ENCODE measurements at places on chromosomes 4 and X. TPM values are rescaled to one million over a fixed set of nuclear protein-coding genes. Genes with fewer than 3 reads are reported as not detected.

GRCh38 chrX:47231167-47231566 is 1.6 kb upstream of the USP11 start:
- no peak for DNase-seq

- peak; percentile 2 for DNase-seq
Observed at GRCh38 chrX:26918631-26919030, 544.5 kb downstream of the PPP4R3C start.

NDST4 gene
- not detected for total RNA-seq

GRCh38 chr4:93334003-93334402 is 494.6 kb upstream of the ATOH1 start:
- no peak for DNase-seq

GRCh38 chr4:144750348-144750747 is 104.4 kb downstream of the HHIP start:
- no peak for DNase-seq

IL13RA2 gene
- total RNA-seq = 1.5 TPM

DNA sequence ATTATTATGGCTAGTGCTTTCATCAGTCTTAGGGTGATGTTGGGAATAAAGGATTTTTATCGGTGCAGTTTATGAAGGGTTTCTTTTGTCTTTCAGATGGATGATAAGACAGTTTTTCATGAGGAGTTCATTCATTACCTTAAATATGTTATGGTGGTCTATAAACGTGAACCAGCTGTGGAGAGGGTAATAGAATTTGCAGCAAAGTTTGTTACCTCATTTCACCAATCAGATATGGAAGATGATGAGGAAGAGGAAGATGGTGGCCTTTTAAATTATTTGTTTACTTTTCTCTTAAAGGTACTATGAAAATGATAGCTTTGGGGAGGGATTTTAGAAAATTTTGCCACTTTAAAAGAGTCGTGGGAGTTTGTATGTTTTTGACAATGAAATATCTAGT is 1.3 kb downstream of the NCAPG start:
- DNase-seq = no peak

GRCh38 chr4:19187096-19187495 is 1064.6 kb upstream of the SLIT2 start:
- no peak for DNase-seq

DNA sequence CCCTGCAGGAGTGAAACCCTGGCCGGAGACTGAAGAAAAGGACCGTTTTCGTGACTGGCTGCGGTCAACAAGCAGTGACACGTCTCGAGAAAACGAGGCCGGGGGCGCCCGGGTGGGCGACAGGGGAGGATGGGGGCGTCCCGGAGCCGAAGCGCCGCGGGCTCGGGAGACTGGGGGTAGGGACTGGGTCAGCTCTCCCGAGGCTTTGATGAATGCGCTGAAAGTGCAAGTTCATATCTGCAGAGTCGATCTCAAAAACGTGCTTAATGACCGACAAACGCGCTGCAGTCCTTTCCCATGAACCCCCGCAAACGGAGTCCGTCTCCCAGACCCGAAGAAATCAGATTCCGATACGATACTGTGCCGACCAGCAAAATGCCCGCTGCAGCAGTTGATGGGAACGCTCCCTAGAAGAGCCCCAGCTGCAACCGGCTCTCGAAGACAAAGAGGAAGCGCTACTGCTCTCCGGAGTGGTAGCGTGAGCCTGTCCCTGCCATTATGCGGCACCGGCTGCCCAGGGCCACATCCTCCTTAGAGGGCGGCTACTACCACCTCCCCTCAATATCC is 806 bp upstream of the CD99L2 start:
- DNase-seq = peak; percentile 2

- no peak for DNase-seq
Observed at GRCh38 chr4:154741922-154742850, 1.6 kb upstream of the LRAT start.

PNMA6A gene
- total RNA-seq = 1.5 TPM

SPANXA1 gene
- not detected for total RNA-seq

DNA sequence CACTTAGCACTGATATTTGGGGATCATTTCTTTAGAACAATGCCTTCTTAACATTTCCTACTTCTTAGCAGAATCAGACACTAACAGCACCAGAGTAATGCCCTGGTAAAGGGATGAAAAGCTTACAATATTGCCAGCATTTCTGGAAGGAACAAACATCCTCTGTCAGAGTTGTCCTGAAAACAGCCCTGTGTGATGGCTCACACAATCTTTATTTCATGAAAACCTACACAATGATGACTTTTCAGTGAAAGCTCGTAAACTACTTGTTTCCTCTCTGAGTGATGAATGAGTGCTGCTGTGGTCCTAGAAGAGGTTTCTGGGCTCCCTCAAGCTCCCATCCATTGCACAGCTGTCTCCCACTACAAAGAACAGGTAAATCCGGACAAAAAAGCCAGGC is 52.8 kb downstream of the GPC4 start:
- DNase-seq = no peak

ADH1C gene
- total RNA-seq = not detected

- DNase-seq = no peak
Observed at GRCh38 chr4:75698963-75699228, 25.5 kb upstream of the USO1 start.

DNA sequence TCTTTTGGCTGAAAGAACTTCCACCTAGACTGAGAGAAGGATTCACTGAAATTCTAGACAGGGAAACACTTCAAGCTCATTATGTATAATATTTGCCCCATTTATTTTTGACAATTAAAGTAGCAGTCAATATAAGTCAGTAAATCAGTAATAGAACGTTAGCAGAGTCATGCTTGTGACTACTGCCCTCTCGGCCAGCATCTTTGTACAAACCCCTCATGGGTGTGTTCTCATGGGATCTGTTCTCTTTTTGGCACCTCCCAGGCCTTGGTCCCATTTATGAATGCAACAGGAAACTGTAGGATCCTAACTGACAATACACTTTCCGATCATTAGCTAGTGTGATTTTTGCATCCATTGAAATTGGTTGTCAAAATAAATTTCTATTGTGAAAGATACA is 2.9 kb downstream of the MSL3 start:
- DNase-seq = no peak

DNA sequence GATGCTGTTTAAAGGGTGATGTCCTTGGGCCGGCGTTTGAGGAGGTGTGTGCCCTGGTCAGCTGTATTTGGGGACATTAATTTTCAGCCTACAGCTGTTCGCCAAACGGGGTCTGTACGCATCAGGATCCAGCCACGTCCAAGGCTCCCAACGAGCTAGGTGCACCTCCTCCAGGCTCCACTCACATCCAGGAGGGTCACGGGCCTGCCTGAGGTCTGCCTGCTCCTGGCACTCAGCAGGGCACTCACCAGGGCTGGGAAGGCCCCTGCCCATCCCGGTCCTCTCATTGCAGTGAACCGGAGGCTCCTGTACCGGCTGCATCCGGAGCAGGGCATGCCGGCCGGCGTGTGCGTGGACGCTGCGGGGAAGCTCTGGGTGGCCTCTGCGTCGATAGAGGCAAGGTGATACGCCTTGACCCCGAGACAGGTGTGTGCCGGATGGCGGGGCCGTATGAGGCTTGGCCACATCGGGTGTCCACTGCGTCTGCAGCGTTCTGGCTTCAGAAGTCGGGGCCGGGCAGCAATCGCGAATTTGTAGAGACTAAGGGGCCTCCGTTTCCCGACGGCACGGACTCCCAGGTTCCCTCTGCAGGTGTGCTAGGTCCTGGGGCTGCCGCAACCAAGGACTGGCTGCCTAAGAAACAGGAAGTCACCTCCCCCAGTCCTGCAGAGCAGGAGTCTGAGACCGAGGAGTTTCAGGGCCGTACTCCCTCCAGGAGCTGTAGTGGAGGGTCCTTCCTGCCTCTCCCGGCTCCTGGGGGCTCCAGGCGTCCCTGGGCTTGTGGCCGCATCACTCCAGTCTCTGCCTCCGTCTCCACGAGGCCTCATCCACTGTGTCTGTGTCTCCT is 27.5 kb upstream of the PLCXD1 start:
- DNase-seq = no peak

DNA sequence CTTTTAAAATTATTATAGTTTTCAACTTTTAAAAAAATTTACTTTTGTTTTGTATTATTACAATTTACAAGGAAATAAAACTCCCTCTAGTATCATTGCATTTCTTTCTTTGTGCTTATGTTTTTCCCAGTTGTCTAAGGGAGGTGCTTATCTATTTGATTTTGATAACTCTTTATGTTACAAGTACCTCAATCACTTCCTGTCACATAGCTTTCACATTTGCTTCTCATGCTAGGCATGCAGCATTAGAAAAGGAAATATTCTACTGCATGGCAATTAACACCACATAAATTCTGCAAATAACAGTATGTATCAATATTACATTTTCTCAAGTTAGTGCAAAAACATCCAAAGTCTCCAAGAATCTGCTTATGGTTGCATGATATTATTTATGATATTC is 180.3 kb upstream of the HS3ST1 start:
- DNase-seq = no peak

GRCh38 chr4:92968556-92968955 is 664.8 kb downstream of the GRID2 start:
- DNase-seq = peak; percentile 76

GRCh38 chr4:150828159-150828558 is 186.9 kb downstream of the LRBA start:
- DNase-seq = no peak

DNA sequence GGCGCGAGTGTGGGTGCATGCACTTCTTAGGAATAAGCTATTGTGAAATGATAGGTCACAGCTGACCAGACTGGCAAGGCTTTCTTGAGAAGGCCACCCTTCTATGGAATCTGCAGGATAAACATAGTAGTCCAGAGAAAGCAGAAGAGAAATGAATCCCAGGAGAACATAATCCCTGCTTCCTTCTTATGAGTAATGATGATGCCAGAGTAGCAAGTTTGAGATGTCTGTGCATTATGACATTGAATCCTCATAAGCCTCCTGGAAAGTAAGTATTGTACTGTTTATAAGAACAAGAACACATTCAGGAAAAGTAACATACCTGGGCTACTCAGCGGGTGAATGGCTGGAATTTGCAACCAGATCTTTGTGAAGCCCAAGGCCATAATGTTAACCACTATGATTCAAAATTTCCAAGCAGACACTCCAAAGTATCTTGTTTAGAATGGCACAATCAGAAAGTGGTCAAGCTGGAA is 272.1 kb upstream of the HS3ST1 start:
- peak; percentile 41 for DNase-seq

LRP2BP gene
- not detected for total RNA-seq

GAB3 gene
- 0.87 TPM for total RNA-seq
